MCF 10A (cell line): ENCODE measurements at places on chromosomes 6 and 20.

DNA sequence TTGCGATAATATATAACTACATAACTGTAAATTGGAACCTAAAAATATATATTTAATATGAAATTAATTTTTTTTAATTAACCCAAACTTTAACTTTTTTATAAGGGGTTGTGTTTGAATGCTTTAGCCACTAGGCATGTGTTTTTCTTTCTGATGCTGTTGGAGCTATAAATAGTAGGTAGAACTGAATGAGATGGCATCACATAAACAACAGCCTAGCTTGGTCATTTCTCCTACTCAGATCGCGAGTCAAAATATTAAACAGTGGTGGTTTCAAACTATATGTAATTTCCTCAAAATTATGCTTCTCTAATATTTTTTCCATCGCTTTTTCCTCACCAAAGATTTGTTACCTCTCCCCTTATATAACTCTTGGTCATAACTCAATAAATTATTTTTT lies 243.2 kb downstream of the ARID1B start:
- no peak for DNase-seq

DNA sequence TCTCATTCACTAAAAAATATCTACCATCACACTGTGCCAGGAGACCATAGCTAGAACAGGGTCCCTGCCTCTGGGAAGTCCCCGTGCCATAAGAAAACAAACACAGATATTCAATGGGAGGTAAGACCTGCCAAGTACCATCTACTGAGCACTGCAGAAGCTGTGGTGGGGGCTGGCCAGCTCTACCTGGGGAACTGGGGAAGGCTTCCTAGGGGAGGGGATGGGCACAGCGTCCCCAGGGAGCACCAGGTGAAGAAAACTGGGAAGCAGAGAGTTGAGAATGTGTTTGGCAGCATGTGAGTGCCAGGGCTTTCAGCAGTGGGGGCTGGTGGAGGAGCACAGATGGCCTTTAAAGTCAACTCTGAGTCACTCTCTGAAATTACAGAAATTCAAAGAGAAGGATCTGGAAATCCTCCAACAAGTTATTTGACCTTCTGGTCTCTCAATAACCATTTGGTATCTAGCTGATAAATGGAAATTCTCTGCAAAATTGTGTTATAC lies 85.2 kb downstream of the SHLD1 start:
- DNase-seq: peak; percentile 73

DNA sequence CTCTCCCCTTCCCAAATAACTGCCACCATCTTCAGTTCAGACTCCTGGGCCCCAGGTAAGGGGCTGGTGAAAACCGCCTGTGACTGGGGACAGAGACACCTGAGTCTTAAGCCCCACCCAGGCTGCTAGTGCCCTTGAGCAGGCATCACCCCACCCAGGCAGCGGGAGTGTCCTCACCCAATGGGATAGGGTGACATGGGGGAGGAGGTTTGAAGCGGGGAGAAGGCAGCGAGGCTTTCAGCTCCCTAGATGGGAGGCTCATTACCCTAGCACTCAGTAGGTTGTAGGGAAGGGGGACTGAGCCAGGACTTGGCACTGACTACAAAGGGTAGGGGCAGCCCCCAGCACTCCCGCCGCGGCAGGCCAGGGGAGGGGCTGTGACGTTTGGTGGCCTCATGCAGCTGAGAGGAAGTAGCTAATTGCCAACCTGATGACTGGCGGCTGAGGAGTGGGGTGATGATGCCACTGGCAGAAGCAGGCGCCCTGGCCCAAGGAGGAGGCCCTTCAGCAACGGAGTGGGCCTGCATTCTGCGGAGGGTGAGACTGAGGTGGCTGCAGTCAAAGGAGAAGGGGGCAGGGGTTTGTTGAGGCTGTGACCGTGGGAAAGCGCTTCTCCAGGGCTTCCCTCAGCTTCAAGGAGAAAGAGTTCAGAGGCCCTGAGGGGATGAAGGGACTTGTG lies 126.9 kb downstream of the MRPL14 start:
- no peak for DNase-seq

DNA sequence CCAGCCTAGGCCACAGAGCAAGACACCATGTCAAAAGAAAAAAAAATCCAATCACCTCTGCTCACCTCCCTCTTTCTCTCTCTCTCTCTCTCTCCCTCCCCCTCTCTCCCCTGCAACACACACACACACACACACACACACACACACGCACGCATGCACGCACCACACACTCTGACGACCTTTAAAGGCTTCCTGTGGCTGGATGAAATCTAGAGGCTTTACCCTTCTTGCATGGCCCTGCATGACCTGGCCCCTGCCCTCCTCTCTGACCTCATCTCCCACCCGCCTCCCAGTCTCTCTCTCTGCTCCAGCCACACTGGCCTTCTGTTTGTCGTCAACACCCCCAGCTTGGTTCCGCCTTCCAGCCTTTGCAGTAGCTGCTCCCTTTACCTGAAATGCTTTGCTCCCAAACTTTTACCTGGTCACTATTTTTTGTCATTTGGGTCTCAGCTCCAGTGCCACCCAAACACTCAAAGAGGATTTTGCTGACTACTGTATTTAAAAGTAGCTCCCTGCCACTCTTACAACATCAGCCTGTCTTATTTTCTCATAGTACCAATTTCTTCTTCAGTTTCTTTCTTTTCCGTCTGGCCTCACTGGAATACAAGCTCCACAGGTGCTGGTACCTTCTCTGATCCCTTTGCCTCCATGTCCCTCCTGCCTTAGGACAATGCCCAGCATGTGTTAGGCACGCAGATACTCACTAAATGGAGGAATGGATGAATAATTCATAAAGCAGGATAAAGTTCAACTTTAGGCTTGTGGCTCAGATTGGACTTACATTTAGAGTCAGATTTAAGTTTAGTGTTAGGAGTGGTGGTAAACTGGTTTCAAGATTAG lies 4.3 kb upstream of the LTA start:
- no peak for DNase-seq

GRCh38 chr6:23566418-23566817 lies 559.6 kb upstream of the NRSN1 start:
- DNase-seq: no peak

DNA sequence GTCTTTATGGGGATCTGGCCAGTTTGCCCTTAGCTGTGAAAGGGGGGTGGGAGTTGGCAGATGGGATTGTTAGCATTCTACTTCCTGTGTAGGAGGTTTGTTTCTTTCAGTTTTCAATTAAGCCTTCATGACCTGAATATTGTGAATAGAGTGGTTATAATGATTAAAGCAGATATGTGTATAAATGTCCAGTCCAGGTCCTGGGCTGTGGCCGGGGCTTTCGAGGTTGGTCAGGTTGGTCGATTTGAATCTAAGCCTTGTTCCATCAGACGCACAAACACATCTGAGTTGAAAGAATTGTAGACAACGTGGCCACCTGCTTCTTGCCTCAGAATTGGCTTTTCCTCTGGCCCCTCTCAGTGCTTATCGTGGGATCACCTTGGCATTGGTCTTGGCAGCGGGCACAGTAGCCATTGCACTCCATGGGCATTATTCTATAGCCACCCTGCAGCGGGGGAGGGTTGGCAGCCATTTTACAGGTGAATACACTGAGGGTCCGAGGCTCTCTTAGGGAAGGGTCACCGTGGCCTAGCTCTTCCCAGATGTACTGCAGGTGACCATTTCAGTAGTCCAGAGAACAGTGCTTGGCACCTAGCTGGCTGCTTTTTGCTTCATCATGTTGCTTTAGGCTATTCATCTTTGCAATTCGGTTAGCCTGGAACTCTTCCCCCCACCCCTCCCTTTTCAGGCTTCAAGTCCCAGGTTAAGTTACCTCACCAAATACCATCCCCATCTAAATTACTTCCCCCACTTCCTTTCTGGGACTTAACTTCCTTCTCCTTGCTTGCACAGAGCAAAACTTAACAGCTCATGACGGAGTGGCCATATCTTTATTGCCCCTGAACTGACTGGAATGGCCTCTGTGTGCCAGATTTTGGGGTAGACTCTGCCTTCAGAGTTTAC lies 1.1 kb downstream of the RNF114 start:
- no peak for DNase-seq

GRCh38 chr6:23390221-23390620 lies 735.8 kb upstream of the NRSN1 start:
- no peak for DNase-seq

GRCh38 chr6:79868098-79868722 lies 79.1 kb downstream of the ELOVL4 start:
- DNase-seq: peak; percentile 83

DNA sequence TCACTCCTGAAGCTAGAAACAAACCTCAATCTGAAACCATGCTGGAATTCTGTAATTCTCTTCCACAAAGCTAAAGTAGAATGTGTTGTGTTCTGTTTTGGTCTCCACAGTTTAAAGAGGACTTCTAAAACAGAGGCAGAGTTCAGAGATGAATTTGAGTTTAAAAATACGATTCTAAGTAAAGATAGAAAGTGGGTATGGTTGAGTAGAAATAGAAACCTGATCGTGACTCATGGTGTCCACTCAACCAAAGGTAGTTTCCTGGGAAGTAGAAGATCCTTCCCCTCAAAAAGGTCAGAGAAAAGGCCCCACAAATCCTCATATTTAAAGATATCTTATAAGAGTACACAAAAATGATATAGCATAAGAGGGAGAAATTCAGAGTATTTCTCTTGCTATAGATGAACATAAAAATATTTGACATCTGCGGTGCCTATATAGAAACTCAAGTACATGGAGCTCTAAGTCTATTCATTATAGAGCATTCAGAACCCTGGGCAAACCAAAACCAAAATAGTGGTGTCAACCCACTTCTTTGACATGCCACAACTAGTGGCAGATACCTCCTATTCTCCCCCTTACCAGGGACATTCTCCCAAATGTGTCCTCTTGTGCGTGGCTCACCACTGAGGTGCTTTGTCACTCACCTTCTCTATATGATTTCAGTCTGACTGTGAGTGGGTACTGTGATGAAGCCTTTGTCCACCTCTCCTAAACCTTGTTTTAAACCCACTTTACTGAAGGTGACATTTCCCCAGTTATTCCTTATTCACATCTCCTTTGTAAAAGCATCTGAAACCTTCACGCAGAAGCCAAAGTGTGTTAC lies 84.5 kb downstream of the PLCB1 start:
- no peak for DNase-seq

DNA sequence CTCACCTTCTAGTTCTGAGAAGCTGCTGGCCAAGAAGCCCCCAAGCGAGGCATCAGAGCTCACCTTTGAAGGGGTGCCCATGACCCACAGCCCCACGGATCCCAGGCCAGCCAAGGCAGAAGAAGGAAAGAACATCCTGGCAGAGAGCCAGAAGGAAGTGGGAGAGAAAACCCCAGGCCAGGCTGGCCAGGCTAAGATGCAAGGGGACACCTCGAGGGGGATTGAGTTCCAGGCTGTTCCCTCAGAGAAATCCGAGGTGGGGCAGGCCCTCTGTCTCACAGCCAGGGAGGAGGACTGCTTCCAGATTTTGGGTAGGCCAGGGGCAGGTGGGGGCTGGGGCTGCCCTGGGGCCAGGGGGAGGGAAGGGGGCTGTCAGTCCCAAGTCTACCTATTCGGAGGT lies 2.3 kb downstream of the MYLK2 start:
- DNase-seq: no peak

- DNase-seq: peak; percentile 71
These were observed 16.5 kb downstream of the SMLR1 start for GRCh38 chr6:130843575-130844320.

- no peak for DNase-seq
These were observed 19.4 kb upstream of the COL19A1 start for GRCh38 chr6:69846770-69847491.

GRCh38 chr6:2441601-2442475 lies 196.4 kb upstream of the GMDS start:
- DNase-seq: no peak

GRCh38 chr6:20924911-20925543 lies 390.8 kb downstream of the CDKAL1 start:
- no peak for DNase-seq

DNA sequence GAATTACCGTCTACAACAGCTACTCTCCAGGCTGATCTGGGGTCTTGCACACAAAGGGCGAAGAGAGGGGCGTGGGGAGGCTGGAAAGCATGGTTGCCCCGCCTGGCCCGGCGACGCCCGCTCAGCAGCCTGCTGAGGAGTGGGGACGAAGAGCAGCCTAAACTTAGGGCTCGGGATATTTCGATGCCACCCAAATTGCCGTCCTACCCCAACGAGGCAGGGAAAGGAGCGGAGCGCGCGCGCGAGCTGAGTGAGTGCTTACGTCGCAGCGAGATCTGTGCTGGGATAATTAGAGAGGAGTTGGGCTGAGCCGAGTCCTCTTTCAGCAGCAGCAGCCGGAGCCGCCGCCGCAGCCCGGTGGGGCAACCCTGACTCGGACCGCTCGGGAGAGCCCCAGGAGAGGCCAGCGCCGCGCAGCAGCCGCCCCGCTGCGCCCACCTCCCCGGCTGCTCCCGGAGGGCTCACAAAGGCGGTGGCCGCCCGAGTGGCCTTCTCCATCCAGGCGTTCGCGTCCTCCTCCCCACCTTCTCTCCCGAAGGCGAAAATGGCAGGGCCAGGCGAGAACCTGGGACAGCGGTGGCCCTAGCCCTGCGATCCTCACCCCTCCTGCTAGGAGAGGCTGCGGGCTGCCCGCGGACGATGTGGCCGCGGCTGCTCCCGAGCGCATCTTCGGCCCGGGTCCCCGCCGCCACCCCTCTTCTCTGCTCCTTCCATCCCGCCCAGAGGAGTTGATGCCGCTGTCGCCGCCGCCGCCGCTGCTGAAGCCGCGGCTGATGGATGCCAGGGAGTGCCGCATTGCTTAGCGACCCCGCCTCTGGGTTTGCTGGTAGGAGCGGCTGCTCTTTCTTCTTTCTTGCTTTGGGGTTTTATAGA lies at the start of gene CLVS2:
Gene CLVS2 (plus strand): TSS at position 315 of the 873 bp plus-strand sequence. CDS start 1,543 bp downstream, outside the sequence.
- no peak for DNase-seq

GRCh38 chr6:27865850-27866356 lies 46.3 kb downstream of the OR2B2 start:
- no peak for DNase-seq

DNA sequence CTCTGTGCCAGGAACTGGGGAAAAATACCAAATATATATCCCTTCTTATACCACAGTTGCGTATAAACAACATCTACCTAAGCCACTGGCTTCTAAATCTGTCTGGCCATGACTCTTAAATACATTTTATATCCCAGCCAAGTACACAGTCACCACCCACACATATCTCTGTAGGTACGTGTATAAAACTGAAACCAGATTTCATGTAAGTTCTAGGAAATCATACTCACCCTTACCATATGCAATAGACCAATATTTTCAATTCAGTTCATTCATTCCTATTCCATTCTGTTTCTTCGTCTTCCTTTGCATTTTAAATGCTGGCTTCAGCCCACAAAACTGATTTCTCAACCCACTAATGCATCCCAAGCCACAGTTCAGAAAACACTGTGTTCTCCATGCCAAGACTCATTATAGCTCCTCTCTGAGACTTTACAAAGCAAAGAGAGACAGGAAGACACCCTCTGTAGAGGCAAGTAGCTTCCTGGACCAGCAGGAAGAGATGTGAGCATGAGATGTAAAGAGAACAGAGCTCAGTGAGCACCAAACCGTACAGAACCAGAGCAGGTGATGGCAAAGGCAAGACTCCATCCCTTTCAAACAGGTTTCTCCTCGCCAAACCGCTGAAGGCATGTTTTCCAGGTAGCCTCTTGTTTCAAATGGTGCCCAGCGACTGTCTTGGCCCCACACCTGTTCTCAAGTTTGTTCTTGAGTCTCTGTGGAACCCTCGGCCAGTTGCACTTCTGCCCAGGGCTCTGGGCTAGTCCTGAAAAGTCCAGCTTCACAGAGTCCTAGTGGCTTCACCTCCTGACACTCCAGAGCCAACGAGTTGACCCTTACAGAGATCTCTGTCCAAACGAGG lies 18.7 kb downstream of the FAM50B start:
- DNase-seq: peak; percentile 65

GRCh38 chr20:32963176-32963575 lies 41.1 kb downstream of the SUN5 start:
- no peak for DNase-seq
